A673 (cell line): ENCODE measurements at places on chromosomes 7 and 10. TPM values are rescaled to one million over a fixed set of nuclear protein-coding genes. Genes with fewer than 3 reads are reported as not detected.

The LRRC4 gene
- total RNA-seq, result 10.6 and 16.1 TPM in 2 replicates

The FGL2 gene
- not detected in 2 replicates for total RNA-seq

The ANLN gene
- 143 and 164 TPM in 2 replicates for total RNA-seq

The ATG9B gene
- total RNA-seq, result 0.96 and 1.9 TPM in 2 replicates

The CPA1 gene
- not detected in 2 replicates for total RNA-seq

The CASD1 gene
- 17.0 and 19.6 TPM in 2 replicates for total RNA-seq

The ACSM6 gene
- not detected in 2 replicates for total RNA-seq

The EBF3 gene
- total RNA-seq, result 52.2 and 56.2 TPM in 2 replicates

DNA sequence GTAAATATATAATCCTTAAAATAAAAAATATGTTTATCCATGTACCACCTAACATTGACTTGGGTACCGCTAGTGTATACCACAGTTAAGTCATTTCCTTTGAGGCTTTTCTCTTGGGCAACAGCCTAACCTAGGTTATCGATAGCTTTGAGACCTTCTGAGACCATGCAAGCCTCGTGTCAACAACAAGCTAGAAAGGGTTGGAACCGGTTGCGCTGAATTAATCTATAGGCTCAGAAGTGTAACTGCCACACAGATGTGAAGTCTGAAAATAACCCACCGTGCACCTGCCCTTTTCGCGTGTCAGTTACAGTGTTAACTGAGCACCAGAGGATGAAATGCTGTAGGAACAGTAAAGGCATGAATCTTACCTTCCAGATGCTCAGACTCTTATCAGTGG lies 59.8 kb downstream of the ARID5B start:
- H3K27ac ChIP-seq, result no peak overlapping the region
- no peaks in the 10 kb centered on the region for H3K27me3 ChIP-seq
- no peak for DNase-seq
- no peaks in the 10 kb centered on the region for H3K36me3 ChIP-seq
- no peak overlapping the region for H3K4me3 ChIP-seq

- H3K27ac ChIP-seq, result no peak overlapping the region
- no peaks in the 10 kb centered on the region for H3K4me1 ChIP-seq
- DNase-seq, result no peak
- peaks cover 100% of the 10 kb centered on the region for H3K27me3 ChIP-seq
- no peaks in the 10 kb centered on the region for H3K36me3 ChIP-seq
These were observed 9.0 kb downstream of the EMX2 start for GRCh38 chr10:117551330-117552155.

- peak; percentile 83 for DNase-seq
- no peaks in the 10 kb centered on the region for H3K36me3 ChIP-seq
- no peaks in the 10 kb centered on the region for H3K27me3 ChIP-seq
- peak overlapping the region; percentile 82 for H3K27ac ChIP-seq
These were observed 3.4 kb upstream of the CHST12 start for GRCh38 chr7:2399848-2400587.

DNA sequence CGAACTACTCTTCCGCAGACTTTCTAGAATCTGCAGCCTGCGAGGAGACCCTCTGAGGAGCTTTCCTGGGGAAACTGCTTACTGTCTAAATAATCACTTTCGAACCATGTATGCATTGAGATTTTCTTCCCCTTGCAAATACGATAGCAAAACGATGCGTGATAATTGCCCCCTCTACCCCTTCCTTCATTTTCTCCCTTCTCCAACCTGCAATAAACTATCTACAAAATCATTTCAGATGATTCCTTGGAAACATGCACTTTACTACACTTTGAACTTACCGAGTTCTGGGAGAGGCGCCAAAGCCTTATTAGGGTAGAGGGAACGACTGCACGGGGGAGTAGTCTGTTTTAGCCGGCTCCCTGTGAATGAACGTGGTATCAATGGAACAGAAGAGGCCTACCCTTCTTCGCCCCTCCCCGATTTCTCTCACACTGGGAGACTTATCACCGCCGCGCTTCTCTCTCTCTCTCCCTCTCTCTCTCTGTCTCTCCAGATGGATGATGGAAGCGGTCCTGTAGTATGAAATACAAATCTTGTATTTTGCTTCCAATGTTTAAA lies at the start of gene FGFBP3:
FGFBP3 (minus strand) TSS at position 370 of the 561 bp plus-strand sequence. CDS start 517 bp downstream, outside the sequence.
- peak; percentile 94 for DNase-seq
- H3K4me1 ChIP-seq, result peaks cover 15% of the 10 kb centered on the region
- H3K27me3 ChIP-seq, result no peaks in the 10 kb centered on the region
- H3K36me3 ChIP-seq, result no peaks in the 10 kb centered on the region
- peak within 1 kb of the TSS; percentile 66 for H3K27ac ChIP-seq

DNA sequence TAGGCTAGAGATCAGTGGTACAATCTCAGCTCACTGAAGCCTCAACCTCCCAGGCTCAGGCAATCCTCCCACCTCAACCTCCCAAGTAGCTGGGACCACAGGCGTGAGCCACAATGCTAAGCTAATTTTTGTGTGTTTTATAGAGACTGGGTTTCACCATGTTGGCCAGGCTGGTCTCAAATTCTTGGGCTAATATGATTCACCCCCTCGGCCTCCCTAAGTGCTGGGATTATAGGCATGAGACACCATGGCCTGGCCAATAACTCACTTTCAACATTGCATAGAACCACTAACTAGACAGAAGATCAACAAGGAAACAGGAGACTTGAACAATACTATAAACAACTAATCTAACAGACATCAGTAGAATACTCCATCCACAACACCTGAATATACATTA lies 191.7 kb downstream of the LRRN3 start:
- no peak overlapping the region for H3K27ac ChIP-seq
- H3K4me3 ChIP-seq, result no peak overlapping the region
- H3K36me3 ChIP-seq, result no peaks in the 10 kb centered on the region

DNA sequence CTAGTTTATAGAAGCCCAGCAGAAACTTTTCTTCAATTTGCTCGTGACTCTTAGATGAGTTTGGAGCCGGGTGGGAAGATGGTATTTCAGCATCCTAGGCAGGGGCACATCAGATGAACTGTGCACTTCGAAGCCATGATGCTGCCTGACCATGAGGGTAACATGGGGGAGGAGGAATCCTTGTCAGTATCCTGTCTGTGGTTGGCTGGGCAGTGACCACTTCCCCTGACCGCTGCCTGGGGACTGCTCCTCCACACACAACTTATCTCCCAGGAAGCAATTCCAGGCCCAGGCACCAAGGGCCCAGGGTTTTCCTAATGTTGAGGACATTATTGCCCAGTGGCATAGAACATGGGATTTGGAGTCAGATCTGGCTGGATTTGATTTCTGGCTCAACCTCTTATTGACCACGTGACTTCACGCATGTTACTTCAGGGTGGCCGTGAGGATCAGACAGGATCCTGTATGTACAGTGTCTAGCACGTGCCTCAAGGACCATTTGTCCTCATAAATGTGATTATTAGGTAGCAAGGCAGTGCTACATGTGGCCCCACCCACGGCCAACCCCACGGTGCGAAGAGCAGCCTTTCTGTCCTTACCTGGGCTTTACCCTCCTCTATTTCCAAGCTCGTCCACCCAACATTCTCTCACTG lies 65.2 kb downstream of the PTPRE start:
- no peak overlapping the region for H3K4me3 ChIP-seq
- H3K27ac ChIP-seq, result no peak overlapping the region
- no peaks in the 10 kb centered on the region for H3K36me3 ChIP-seq
- H3K27me3 ChIP-seq, result no peaks in the 10 kb centered on the region
- no peak for DNase-seq

- no peak overlapping the region for H3K27ac ChIP-seq
- peak; percentile 30 for DNase-seq
- H3K36me3 ChIP-seq, result no peaks in the 10 kb centered on the region
- H3K4me3 ChIP-seq, result no peak overlapping the region
These were observed 653.1 kb upstream of the C7orf33 start for GRCh38 chr7:147937428-147937827.

DNA sequence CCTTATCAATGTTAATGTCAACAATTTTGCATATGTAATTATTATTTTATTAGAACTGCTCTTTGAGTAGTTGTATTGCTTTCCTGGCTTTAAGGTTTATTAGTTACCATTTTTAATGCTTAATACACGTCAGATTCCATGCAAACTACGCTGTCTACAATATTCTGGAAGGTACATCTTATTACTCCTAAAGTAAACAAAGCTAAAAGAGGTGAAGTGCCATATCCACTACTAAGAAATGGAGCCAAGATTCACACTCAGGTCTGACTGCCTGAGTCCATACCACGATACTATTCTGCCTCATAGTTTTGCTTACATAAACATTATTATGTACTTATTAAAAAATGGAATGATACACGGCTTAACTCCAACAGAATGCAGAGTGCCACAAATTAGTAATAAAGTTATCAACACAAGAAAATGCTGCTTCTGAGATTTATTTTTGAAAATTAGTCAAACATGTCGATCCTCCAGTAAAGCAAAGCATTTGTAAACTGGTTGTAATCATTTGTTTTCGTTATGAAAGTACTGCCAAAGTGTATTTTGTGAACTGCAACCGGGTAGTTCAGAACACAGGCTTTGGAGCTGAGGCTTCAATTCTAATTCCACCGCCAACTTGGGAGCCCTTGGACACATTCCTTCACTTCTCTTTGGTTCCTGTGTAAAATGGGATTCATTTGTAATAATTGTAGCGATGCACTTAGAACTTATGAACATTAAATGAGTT lies 1.1 kb upstream of the DMTF1 start:
- H3K27me3 ChIP-seq, result no peaks in the 10 kb centered on the region
- H3K36me3 ChIP-seq, result peaks cover 9% of the 10 kb centered on the region
- H3K27ac ChIP-seq, result peak overlapping the region; percentile 99
- H3K4me3 ChIP-seq, result peak overlapping the region; percentile 89
- no peak for DNase-seq
- peaks cover 11% of the 10 kb centered on the region for H3K4me1 ChIP-seq

DNA sequence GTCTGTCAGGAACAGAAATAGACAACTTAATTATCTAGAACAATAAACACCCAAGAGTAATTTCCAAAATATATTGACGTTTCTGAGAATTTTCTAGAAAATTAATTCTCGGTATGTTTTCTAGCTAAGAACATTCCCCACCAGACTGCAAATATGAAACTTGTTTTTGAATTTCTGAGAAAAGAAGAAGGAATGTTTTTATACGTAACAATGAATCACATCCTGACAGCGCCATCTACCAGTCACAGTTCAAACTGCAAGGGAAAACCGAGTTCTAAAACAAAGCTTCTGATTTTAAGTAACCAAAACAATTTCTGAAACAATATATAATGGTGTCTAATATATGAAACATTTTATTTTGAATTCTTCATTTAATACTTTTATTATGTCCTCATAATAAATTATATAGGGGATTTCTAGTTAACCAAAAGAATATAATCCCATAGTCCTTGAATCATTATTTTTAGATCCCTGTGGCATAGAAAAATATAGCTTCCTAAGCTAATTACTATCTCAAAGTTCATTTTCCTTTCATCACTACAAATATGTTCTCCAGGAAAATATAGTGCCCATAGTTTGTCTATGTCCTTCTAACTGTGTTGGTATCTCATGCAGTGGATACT lies 34.5 kb upstream of the MEOX2 start:
- H3K36me3 ChIP-seq, result no peaks in the 10 kb centered on the region
- H3K27ac ChIP-seq, result no peak overlapping the region
- no peak overlapping the region for H3K4me3 ChIP-seq
- H3K27me3 ChIP-seq, result peaks cover 23% of the 10 kb centered on the region
- peak; percentile 52 for DNase-seq

GRCh38 chr10:114281006-114281405 lies 42.0 kb downstream of the VWA2 start:
- DNase-seq, result no peak
- H3K27ac ChIP-seq, result no peak overlapping the region
- no peaks in the 10 kb centered on the region for H3K36me3 ChIP-seq
- no peaks in the 10 kb centered on the region for H3K27me3 ChIP-seq
- no peaks in the 10 kb centered on the region for H3K4me1 ChIP-seq

- no peaks in the 10 kb centered on the region for H3K36me3 ChIP-seq
- H3K27me3 ChIP-seq, result peaks cover 32% of the 10 kb centered on the region
- H3K4me1 ChIP-seq, result peaks cover 4% of the 10 kb centered on the region
- H3K4me3 ChIP-seq, result no peak overlapping the region
These were observed 15.2 kb downstream of the WNT8B start for GRCh38 chr10:100477970-100478369.

- no peak overlapping the region for H3K4me3 ChIP-seq
- H3K27ac ChIP-seq, result no peak overlapping the region
- H3K36me3 ChIP-seq, result no peaks in the 10 kb centered on the region
- no peak for DNase-seq
- H3K27me3 ChIP-seq, result no peaks in the 10 kb centered on the region
These were observed 86.8 kb downstream of the MPLKIP start for GRCh38 chr7:40047661-40048060.

DNA sequence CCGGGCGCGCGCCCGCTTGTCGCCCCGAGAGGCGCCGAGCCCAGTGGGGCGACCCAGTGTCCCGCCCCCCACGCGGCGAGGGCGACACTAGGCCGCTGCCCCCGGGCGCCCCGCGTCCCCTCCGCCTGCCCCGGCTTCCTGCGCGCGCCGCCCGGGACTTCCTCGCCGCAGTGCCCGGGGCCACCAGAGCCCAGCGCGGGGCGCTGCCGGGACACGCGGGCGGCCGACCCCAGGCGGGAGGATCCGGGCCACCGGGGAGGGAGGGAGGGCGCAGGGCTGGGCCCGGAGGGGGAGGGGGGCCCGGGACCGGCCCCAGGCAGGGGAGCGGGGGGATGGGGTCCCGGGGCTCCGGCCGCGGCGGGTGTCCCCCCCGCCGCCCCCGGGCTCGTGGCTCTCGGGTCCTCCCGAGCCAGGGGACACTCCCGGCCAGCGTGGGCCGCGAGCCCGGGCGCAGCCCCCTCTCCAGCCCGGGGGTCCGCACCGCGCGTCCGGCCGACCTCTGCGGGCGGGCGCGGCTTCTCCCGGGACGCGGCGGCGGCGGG lies 435 bp upstream of the PWWP2B start:
- H3K4me3 ChIP-seq, result peak overlapping the region; percentile 69
- no peaks in the 10 kb centered on the region for H3K36me3 ChIP-seq
- peak overlapping the region; percentile 47 for H3K27ac ChIP-seq
- H3K4me1 ChIP-seq, result peaks cover 17% of the 10 kb centered on the region
- DNase-seq, result peak; percentile 73

GRCh38 chr10:80414142-80414895 lies 6.0 kb downstream of the PRXL2A start:
- H3K36me3 ChIP-seq, result no peaks in the 10 kb centered on the region
- no peaks in the 10 kb centered on the region for H3K27me3 ChIP-seq
- DNase-seq, result no peak
- H3K27ac ChIP-seq, result peak overlapping the region; percentile 67
- peaks cover 68% of the 10 kb centered on the region for H3K4me1 ChIP-seq
